ENCODE measurements at places on chromosomes 5 and 9. TPM values are rescaled to one million over a fixed set of nuclear protein-coding genes. Genes with fewer than 3 reads are reported as not detected.

ACTBL2 gene
- total RNA-seq: 0.13 TPM

PLPP7 gene
- 2.8 TPM for total RNA-seq

- H3K27ac ChIP-seq: peak overlapping the region; percentile 27
- no peaks in the 10 kb centered on the region for H3K36me3 ChIP-seq
- peaks cover 18% of the 10 kb centered on the region for H3K4me1 ChIP-seq
- no peak for DNase-seq
These were observed 17.5 kb upstream of the MSMP start for GRCh38 chr9:35771534-35771933.

GRCh38 chr9:94888775-94889174 lies 162.3 kb downstream of the AOPEP start:
- H3K4me3 ChIP-seq: no peak overlapping the region
- no peak for DNase-seq
- no peaks in the 10 kb centered on the region for H3K36me3 ChIP-seq
- H3K27ac ChIP-seq: no peak overlapping the region
- peaks cover 12% of the 10 kb centered on the region for H3K4me1 ChIP-seq

THOC3 gene
- 70.2 TPM for total RNA-seq

CTSV gene
- 1.0 TPM for total RNA-seq

GRCh38 chr5:89929834-89930233 lies 479.7 kb downstream of the CETN3 start:
- no peaks in the 10 kb centered on the region for H3K27me3 ChIP-seq
- H3K27ac ChIP-seq: no peak overlapping the region
- DNase-seq: no peak
- no peaks in the 10 kb centered on the region for H3K4me1 ChIP-seq
- H3K36me3 ChIP-seq: no peaks in the 10 kb centered on the region

PIP5K1B gene
- 0.89 TPM for total RNA-seq

DNA sequence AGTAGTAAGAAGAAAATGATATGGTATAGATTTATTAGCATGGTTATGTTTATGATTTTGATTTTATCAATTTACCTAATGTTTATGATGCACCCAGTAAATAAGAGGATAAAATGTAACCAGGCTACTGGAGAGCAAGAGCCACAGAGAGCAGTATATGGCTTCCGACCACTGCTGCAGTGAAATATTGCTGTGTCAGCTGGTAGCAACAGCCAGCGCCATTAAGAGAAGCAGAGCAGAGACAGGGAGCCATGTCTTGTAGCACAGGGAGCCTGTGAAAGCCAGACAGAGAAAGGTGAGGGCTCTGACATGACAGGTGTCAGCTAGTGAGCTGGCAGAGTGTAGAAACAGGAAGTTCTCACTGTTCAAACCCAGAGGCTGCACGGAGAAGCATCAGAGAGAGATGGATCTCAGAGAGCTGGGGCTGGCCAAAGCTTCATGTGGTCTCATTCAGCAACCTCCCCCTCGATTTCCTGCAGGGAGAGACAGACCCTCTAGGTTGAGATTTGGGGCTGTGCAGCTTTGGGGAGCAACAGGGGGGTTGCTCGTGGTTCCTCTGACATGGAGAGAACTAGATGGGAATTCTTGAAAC lies 202.1 kb downstream of the MED10 start:
- no peaks in the 10 kb centered on the region for H3K4me1 ChIP-seq
- no peak overlapping the region for H3K4me3 ChIP-seq
- H3K27ac ChIP-seq: no peak overlapping the region
- H3K27me3 ChIP-seq: no peaks in the 10 kb centered on the region

- no peak overlapping the region for H3K4me3 ChIP-seq
- peaks cover 27% of the 10 kb centered on the region for H3K4me1 ChIP-seq
- DNase-seq: no peak
- H3K36me3 ChIP-seq: peaks cover 7% of the 10 kb centered on the region
- H3K27ac ChIP-seq: no peak overlapping the region
- H3K27me3 ChIP-seq: no peaks in the 10 kb centered on the region
These were observed 32.5 kb downstream of the RAB14 start for GRCh38 chr9:121169094-121169601.

GRCh38 chr9:126276056-126276728 lies 50.4 kb upstream of the MVB12B start:
- no peaks in the 10 kb centered on the region for H3K4me1 ChIP-seq
- H3K4me3 ChIP-seq: no peak overlapping the region
- no peak overlapping the region for H3K27ac ChIP-seq

DNA sequence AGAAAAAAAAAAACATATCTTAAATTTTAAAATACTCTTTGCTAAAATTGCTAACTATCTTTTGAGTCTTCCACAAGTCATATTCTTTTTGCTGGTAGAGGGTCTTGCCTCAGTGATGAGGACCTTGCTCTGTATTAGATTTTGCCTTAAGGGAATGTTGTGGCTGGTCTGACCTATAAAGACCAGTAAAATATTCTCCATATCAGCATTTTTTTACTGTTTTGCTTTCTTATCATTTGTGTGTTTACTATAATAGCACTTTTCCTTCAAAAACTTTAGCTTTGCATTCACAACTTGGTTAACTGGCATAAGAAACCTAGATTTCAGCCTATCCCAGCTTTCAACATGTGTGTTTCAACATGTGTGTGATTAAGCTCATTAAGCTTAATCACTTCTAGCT lies 224.7 kb upstream of the CDH18 start:
- H3K27me3 ChIP-seq: no peaks in the 10 kb centered on the region
- no peak overlapping the region for H3K4me3 ChIP-seq
- H3K27ac ChIP-seq: no peak overlapping the region
- no peaks in the 10 kb centered on the region for H3K4me1 ChIP-seq
- no peaks in the 10 kb centered on the region for H3K36me3 ChIP-seq

DELE1 gene
- 68.5 TPM for total RNA-seq

DNA sequence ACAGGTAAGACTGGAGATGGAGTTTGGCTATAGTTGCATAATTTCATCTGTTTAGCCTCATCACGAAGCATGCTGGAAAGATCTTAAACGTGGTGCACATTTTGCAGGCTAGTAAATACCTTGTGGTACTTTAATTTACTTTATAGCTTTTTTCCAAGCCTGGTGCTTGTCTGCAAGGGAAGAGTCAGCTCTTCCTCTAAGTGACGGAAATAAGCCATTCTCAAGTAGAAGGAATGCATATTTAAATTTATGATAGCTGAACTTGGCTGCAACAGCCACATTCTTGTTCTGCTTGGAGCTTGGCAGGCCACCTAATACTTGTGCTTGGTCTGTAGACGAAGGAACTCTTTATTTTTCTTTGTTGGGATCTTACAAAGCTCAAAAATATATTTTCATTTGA lies 188.0 kb upstream of the PIK3R1 start:
- no peak overlapping the region for H3K4me3 ChIP-seq
- H3K27ac ChIP-seq: peak overlapping the region; percentile 51
- no peaks in the 10 kb centered on the region for H3K36me3 ChIP-seq
- peaks cover 11% of the 10 kb centered on the region for H3K4me1 ChIP-seq

IFNA21 gene
- not detected for total RNA-seq

GRCh38 chr9:120398286-120398685 lies 181.7 kb downstream of the CDK5RAP2 start:
- H3K36me3 ChIP-seq: peaks cover 55% of the 10 kb centered on the region
- DNase-seq: no peak
- H3K27ac ChIP-seq: no peak overlapping the region
- no peaks in the 10 kb centered on the region for H3K27me3 ChIP-seq
- no peaks in the 10 kb centered on the region for H3K4me1 ChIP-seq

DNA sequence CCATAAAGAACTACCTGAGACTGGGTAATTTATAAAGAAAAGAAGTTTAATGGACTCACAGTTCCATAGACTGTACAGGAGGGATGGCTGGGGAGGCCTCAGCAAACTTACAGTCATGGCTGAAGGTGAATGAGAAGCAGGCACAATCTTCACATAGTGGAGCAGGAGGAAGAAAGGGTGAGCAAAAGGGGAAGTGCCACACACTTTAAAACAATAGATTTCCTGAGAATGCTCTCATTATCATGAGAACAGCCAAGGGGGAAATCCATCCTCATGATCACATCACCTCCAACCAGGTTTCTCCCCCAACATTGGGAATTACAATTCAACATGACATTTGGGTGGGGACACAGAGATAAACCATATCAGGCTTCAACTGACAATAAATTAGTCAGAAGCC lies 664.9 kb downstream of the TAF11L14 start:
- no peak overlapping the region for H3K4me3 ChIP-seq
- no peaks in the 10 kb centered on the region for H3K36me3 ChIP-seq
- no peaks in the 10 kb centered on the region for H3K27me3 ChIP-seq
- no peak for DNase-seq

- peaks cover 8% of the 10 kb centered on the region for H3K36me3 ChIP-seq
- H3K4me1 ChIP-seq: peaks cover 29% of the 10 kb centered on the region
- no peak for DNase-seq
These were observed 117.8 kb upstream of the CACNA1B start for GRCh38 chr9:137759649-137760321.

CCNO gene
- 11.9 TPM for total RNA-seq

DNA sequence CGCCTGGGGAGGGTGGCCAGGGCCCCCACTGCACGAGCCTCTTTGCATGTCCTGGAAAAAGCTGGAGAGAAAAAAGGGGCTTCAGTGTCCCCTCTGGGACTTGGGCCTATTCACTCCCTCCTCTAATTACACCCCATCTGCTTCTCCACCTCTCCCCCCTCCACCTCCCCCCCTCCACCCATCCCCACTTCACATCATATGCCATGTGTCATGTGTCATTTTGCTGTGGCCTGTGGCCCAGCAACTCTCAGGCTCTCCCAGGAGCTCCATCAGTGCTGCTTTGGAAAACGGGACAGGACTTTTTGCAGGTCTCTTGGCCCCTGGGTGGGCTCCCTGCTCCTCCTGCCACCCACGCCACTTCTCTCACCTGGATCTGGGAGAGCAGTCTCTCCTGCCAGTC lies 68.7 kb downstream of the NTNG2 start:
- no peak overlapping the region for H3K4me3 ChIP-seq
- no peaks in the 10 kb centered on the region for H3K27me3 ChIP-seq

FOXI1 gene
- not detected for total RNA-seq

NR6A1 gene
- 18.3 TPM for total RNA-seq

- H3K27me3 ChIP-seq: no peaks in the 10 kb centered on the region
- no peak for DNase-seq
- no peaks in the 10 kb centered on the region for H3K4me1 ChIP-seq
- no peak overlapping the region for H3K27ac ChIP-seq
- no peak overlapping the region for H3K4me3 ChIP-seq
These were observed 203.8 kb upstream of the DAP start for GRCh38 chr5:10964806-10965205.

- H3K27me3 ChIP-seq: no peaks in the 10 kb centered on the region
- no peak overlapping the region for H3K4me3 ChIP-seq
- DNase-seq: no peak
- no peaks in the 10 kb centered on the region for H3K4me1 ChIP-seq
- peaks cover 38% of the 10 kb centered on the region for H3K36me3 ChIP-seq
These were observed 218.5 kb downstream of the COMMD10 start for GRCh38 chr5:116303340-116303739.

GRCh38 chr9:100466829-100467221 lies 6.1 kb upstream of the TMEFF1 start:
- H3K27me3 ChIP-seq: no peaks in the 10 kb centered on the region
- no peaks in the 10 kb centered on the region for H3K36me3 ChIP-seq
- H3K27ac ChIP-seq: peak overlapping the region; percentile 89
- H3K4me3 ChIP-seq: no peak overlapping the region
- H3K4me1 ChIP-seq: peaks cover 29% of the 10 kb centered on the region

ZNF346 gene
- total RNA-seq: 34.8 TPM

GRCh38 chr9:19698960-19699359 lies 89.9 kb downstream of the SLC24A2 start:
- no peaks in the 10 kb centered on the region for H3K36me3 ChIP-seq
- no peak overlapping the region for H3K4me3 ChIP-seq
- H3K27me3 ChIP-seq: no peaks in the 10 kb centered on the region
- no peak for DNase-seq
- H3K4me1 ChIP-seq: no peaks in the 10 kb centered on the region
- H3K27ac ChIP-seq: no peak overlapping the region
